ENCODE measurements at places on chromosomes 12 and 14.

DNA sequence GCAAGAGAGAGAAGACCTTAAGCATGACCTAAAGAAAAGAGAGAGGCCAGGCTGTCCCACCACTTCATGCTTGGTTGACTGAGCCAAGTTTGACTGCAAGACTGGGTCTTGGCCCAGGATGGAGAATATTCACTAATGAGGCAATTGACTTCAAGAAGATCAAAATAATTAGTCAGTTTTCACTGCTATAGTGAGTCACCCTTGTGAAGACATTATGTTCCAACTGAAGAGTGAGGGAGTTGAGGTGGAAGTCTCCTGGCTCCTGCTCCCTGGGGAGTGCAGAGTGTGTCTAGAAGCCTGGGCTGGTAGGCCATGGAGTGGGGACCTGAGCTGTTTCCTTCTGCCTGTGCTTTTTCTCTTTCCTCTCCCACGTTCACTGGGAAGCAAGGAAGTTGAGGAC is 117.6 kb downstream of the CACNA1C start:
- DNase-seq = no peak

DNA sequence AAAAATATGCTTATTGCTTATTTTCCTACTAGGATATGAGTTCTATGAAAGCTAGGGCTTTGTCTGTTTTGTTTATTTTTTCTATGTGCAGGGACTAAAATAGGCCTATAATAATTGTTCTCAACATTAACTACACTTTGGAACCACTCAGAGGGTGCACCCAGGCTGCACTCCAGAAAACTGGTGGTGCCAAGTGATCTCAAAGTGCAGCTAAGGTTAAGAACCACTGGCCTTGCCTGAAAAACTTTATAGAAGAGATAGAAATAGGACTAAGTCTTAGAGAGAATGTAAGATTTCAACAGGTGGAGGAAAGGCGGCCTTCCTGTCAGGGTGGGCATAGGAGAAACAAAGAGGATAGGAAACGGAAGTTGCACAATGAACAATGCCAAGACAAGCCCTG is 37.7 kb upstream of the NR1H4 start:
- DNase-seq = no peak

DNA sequence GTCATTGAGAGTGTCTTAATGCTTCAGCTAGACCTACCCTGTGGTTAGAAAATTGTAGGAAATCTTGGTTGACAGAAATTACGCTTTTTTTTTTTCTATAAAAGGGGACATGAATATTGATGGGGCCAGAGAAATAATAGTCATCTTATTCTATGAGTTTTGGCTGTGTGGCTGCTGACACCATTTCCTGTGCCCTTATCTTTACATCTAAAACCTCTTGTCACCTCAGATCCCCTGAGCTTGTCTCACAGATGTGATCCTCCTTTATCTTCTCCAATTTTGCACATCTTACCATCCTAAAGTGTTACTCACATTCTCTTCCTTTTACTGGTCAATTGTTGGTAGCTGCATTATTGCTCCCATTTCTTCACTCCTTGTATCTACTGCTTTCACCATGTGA is 36.1 kb downstream of the ASCL1 start:
- DNase-seq = no peak

DNA sequence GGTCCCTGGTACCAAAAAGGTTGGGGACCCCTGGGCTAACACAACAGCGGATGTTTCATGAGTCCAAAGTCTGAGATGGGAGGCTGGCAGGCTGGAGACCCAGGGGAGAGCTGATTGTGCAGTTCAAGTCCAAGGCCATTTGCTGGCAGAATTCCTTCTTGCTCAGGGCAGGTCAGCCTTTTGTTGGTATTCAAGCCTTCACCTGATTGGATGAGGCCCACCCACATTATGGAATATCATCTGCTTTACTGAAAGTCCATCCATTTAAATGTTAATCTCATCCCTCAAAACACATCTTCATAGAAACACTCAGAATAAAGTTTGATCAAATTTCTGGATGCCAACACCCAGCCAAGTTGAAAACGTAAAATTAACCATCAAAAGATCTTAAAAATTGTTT is 52.9 kb downstream of the GSC start:
- no peak for DNase-seq

- DNase-seq = no peak
These were observed 1.8 kb downstream of the PPP1R1A start for GRCh38 chr12:54586620-54587019.

DNA sequence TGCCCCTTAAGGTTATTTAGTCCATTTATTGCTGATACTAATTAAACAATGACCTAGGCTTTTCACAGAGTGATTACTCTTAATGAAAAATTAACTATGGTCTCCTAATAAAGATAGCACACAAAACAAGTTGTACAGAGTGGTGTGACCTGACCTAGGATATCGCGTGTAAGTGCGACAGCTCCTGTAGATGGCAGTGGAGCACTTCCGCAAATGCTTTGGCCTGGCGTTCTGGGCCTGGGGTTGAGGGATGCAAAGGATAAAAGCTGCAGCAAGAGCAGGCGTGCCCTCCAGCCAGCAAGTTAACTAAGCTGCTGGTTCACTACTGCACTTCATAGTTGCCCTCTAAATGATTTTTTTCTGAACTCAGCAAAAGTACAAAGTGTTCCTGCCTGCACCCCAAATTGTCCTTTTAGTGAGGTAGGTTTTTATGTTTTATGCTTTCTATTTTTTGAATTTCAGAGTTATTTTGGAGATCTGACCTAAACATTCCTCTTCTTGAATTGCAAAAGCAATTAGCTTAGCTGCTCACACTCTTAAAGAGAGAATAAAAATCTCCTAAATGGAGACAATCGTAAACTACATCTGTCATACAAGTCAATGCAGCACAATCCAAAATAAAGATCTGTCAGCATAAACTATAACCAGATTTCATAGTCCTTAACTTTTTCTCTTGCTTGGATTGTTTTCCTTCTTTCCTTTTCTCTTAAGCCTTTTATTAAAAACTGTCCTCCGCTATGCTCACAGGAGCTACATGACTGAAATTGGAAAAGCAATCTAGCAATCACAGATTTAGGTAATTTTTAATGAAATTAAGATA is 379.6 kb downstream of the LRIG3 start:
- no peak for DNase-seq

DNA sequence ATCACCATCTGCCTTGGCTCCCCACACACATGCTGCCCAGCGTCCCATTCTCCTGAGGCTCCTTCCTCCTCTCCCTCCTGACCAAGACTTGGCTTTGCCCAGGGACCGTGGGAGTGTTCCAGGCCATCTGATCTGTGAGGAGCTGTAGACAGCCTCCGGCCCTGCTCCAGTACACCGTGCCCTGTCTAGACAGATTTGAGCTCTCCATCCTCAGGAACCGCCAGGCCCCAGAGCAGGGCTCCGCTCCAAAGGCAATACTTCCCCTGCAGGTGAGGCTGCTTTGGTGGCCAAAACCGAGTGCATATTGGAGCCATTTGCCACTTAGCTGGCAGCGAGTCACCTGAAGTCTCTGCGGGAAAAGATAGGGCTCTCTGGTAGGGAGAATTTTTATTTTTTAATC is 147.4 kb downstream of the ANO2 start:
- DNase-seq = no peak

DNA sequence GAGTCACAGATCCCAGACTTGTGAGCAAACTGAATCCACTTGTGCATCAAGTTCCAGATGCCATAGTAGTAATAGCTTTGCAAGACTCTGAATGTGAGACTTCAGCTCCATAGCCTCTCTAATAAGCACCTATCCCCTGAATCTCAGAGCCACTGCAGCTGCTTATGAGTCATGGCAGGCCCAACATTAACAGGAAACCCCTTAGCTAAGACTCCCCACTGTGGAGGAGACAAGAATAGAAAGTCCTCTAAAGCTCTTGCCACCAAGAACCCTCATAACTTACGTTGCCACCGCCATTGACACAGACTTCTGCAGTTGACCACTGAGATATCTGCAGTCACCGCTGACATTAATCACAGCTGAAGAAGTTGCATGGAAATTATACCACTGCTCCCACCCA is 62.9 kb upstream of the PDE3A start:
- no peak for DNase-seq

DNA sequence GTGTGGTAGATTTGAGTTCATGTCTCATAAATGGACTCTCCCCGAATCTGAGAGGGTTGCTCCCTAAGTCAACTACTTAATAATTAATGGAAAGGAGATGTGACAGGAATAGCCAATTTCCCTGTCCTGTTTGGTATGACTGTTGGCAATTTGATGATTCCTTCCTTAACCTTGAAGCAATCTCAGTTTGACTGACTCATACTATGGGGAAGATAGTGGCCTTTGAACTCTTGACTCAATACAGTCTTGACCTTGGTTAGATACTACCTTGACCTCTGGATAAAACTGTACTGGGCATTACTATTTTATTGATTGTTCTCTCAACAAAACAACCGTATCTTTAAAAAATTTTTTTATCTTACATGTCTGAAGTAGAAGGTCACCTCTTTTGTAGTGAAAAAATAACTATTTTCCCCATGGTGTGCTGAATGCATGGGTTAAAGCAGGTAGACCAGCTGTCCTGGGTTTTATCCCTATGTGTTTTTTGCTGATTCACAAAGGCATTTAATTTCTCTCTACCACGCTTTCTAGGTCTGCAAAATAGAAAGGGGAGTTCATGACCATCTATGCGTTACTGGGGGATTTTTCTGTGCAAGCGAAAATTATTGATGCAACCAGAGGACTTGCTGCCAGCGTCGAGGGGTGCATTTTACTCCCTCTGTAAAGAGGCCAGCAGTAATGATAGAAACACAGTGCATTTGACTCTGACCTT is 80.1 kb downstream of the ETV6 start:
- no peak for DNase-seq

DNA sequence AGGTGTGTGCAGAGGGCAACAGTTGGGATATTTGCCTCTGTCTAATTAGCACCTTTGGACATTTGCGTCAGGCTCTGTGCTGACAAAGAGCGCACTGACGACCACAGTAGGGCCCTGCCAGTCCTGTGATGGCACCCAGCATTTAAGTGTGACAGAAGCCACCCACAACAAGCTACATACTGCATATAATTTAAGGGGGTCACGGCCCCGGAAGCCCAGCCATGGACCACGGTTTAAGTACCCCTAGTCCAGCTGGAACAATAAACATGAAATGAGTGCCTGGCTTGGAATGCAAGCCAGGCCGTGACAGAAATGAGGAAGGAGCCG is 16.8 kb upstream of the DYNC1H1 start:
- DNase-seq = no peak

- no peak for DNase-seq
These were observed 73.8 kb downstream of the RASSF8 start for GRCh38 chr12:26032290-26032689.

DNA sequence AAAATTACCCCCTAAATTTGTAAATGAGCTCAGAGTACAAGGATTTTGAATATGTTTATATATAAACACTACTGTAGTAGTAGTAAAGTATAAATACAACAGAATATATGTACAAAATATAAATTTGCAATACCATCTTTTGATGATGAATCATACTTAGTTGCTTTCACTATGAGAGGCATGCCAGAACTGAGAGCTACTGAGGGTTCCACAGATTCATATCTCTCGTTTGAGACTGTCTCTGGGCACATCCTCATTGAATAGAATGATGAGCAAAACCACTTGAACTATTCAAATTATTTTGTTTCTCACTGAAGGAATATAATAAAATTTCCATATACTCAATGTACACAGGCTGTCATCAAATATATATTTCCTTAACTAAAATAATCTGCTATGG is 417.6 kb downstream of the NAV3 start:
- DNase-seq = no peak

DNA sequence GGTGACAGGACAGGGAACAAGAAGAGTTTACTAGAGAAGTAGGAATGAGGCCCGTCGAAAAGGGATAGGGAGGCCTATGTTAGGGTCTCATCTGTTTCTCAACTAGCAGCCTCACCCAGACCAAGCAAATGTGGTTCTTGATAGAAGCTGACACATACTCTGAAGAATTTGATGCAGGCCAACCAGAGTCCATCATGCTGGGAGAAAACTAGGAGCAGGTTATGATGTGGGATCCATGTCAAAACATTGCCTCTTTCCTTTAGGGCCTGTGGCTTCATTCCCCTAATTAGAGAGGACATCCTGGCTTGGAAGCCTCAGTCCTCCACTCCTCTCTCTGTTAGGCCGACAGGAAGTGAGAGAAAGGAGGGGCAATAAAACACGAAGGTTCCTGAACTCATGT is 122.8 kb downstream of the NTF3 start:
- DNase-seq = no peak

- DNase-seq = no peak
These were observed 177.1 kb upstream of the SLC38A2 start for GRCh38 chr12:46549527-46550265.

DNA sequence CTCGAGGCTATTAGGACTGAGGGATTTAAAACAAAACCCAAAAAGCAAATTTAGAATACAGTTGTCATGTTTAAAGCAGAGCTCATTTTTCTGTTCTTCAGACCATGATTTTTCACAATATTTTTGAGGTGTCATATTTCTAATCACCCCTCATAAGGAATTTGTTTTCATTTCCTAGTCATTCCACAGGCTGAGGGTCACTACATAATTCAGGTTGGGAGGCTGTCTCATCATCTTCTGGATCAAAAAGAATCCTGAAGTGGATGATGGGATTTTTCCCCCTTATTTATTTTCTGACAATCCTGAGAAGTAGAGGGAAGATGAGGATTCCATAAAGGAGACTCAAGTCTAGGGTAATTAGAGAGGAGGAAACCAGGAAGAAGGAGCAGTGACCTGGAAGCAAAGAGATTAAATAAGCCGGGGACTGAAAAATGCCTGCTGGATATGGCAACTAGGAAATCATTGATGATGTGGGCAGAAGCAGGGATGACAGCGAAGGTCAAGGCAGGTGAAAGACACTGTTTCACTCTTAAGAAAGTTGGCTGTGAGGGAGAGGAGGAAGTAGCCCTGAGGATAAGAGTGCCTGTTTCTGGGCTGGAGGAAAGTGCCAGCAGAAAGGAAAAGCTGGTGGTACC is 9.0 kb upstream of the PCNX1 start:
- no peak for DNase-seq

GRCh38 chr14:55448141-55448614 is 7.8 kb upstream of the TBPL2 start:
- DNase-seq = no peak

DNA sequence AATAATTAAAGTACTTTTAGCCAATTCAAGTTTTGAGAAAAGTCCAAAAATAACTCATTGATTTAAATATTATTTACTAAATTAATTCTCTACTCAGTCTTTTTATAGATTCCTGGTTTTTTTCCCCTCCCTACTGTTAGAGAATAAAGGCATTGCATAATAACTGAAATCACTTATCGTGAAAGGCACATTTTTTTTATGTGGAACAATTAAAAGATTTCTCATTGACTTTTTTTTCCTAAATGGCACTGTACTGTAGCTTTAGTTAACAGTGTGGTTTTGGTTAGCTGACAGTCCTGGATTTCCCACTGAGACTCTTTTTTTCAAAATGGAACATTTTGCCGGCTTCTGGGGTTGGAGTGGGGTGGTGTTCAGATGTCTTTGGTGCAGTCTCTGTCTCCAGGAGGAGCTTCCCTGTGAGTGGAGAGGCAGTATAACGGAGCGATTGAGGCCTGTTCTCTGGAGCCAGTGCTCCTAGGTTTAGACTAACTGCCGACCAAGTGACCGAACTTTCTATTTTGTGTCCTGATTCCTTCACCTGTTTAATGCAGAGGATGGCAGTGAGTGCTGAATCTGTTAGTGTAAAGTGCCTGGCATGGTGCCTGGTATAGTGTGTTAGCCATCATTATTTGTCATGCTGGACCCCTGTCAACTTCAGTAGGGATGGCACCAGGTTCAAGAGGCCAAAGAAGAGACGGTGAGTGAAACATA is 117.7 kb downstream of the ADCK1 start:
- DNase-seq = no peak
